ENCODE measurements at places on chromosomes 3 and 15. TPM values are rescaled to one million over a fixed set of nuclear protein-coding genes. Genes with fewer than 3 reads are reported as not detected.

- no peak for DNase-seq
Measured at GRCh38 chr3:194031349-194031748, 104.6 kb upstream of the HES1 start.

DNA sequence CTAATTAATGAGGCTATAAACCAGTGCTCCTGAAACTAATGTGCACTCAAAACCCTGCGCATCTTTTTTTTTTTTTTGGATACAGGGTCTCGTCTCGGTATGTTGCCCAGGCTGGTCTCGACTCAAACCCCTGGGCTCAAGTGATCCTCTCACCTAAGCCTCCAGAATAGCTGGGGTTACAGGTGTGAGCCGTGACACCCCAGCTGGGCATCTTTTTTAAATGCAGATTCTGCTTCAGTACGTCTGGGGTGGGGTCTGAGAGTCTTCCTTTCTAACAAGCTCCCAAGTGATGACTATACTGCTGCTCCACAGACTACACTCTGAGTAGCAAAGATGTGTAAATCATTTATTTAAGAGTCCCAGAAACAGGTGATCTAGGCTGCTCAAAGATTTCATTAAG, 73.0 kb downstream of the BFSP2 start:
- DNase-seq: no peak

GRCh38 chr3:194687638-194688199, 2.0 kb downstream of the FAM43A start:
- DNase-seq: no peak

DNA sequence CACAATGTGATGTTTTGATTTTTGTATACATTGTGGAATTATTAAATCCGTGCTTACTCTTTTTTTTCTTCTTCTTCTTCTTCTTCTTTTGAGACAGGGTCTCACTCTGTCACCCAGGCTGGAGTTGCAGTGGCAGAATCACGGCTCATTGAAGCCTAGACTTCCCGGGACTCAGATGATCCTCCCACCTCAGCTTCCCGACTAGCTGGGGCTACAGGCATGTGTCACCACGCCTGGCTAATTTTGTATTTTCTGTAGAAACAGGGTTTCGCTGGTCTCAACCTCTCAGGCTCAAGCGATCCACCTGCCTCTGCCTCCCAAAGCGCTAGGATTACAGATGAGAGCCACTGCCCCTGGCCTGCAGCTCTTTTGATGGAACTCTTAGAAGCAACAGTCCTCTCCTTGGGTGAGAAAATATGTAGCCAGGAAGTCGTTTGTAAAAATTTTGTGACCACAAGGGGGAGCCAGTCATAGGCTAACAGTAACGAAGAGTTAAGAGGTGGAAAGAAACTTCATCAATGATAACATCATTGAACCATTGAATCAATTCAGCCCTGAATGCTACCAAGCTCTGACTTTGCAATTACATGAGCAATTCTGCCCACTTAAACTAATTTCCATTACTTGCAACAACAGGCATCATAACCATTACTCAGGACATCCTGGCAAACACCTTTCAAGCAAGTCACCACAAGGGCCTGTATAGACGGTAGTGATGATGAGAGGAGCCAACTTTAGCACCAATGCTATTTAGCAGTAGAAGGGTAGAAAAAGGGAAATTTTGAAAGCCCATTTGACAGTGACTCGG, 16.7 kb upstream of the CMTM7 start:
- peak; percentile 85 for DNase-seq

DNA sequence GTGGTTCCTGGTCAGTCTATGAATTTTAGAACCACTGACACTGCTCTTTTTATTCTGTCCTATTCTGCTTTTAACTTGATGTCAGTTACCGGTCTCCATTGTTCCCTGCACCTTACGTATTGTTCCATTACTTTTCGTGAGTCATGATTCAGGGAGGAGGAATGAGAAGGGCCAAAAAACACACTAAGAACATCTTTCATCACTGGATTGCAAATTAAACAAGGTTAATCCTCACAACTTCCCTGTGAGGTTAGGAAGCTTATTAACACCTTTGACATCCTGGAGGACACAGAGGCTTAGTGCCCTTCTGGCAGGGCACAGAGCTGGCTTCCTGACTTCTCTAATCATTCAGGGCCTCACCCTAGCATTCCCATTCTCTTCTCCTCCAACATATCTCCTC, 227.6 kb upstream of the SATB1 start:
- no peak for DNase-seq

DNA sequence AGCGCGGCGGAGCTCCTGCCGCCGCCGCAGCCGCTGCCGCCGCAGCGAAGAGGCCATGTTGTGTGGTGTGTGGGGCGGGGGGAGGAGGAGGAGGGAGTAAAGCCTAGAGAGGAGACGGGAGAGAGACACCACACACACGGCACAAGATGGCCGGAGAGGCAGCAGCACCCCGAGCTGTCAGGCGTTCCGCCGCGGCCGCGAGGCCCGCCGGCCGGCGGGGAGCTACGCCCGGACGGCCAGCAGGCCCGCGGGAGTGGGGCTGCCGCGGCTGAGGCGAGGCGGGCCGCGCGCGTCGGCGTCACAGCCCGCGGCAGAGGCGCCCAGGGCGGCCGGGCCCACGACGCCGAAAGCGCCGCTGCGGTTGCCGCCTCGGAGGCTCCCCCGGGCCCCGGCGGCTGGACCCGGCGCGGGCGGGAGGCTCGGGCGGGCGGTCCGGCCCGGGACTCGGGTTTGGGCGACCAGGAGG, 17.4 kb upstream of the CHD2 start:
- DNase-seq: no peak

DNA sequence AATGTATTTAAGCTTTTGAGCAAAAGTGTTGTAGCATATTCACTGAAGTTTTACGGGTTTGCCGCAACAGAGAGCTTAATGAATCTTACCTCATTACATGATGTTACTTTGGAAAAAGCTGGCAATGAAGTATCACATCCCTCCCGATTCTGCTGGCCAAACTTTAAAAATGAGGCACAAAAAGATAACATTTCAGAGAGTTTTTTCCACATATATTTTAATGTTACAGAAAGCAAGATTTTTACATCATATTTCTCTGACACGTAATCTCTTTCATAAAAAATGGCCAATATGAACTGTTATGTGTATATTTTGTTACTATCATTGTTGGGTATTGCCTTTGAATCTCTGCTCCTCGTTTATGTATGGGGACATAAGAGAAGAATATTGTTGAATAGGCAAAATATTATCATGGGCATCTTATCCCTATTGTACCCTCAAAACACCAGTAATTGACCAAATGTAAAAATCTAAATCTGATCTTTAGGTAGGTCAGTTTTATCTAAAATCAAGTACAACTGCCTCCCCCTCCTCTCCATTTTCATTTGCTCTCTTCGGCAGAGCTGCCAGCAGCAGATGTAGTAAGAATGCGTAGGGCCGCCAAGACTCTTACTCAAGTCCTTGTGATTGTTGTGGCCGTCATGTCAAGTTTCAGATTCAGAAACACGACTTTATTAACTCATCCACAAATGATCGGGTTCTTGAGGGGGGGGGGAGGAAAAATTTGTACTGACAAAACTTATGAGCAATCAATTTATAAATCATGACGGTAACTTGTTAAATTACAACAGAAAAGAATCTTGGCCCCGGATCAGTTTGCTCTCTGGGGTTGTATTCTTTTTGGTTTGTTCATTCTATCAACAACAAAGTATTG, 106.7 kb upstream of the THRB start:
- DNase-seq: no peak

DNA sequence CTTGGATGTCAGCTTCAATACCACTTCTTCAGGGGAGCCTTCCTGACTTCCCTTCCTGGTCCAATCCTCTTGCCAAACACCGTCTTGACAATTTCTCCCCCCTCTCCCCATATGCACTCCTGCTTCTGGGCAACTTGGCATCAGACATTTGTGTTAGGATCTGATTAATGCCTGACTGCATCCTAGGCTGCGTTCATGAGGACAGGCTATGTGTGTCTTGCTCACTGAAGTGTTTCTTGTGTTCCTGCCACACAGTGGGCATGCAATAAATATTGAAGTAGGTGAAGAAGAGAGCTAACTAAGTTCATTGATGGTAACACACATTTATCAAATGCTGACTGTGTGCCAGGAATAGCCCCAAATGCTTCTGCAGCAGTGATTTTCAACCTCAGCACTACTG, 36.4 kb upstream of the WNT5A start:
- DNase-seq: no peak

GRCh38 chr3:154018100-154018696, 103.0 kb upstream of the ARHGEF26 start:
- peak; percentile 61 for DNase-seq

DNA sequence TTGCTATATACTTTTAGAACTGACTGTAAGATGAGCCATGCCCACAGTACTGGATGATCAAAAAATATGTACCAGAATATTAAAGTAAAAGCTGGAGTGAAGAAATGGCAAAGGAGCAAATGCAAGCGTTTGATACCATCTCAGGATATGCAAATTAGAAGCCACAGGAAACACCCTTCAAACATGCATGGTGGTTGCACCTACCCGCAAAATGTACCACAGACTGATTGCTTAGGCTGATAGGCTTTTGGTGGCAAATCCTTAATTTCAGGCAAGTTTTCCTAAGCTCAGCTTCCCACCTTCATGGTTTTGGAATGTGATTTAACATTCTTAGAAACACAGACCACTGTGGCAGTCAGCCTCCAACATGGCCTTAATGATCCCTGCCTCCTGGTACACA, 149.0 kb downstream of the PDZRN3 start:
- no peak for DNase-seq

PEX5L gene
- not detected for total RNA-seq

PTH1R gene
- 0.85 TPM for total RNA-seq

TM4SF1 gene
- 921 TPM for total RNA-seq
